ENCODE measurements at places on chromosomes 3 and 15.
A peak's percentile ranks its signal among the peaks of the same experiment; 100 is the strongest.

DNA sequence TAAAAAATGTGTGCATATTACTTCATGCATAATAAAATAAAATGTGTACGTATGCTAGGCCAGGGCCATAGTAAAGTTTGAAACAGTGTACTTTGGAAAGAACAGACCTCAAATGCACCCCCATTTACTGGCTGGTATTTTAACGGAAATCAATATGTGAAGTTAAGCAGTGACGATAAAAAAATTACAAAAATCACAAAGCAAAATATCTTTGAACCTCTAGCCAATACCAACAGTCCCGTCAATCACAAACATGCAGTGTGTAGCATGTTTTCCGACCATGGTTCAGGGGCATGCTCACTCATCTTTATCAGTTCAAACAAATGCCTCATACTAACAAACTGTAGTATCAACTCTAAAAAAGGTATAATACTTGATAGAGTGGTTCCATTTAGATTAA, 121.1 kb downstream of the TJP1 start:
- no peak for DNase-seq

DNA sequence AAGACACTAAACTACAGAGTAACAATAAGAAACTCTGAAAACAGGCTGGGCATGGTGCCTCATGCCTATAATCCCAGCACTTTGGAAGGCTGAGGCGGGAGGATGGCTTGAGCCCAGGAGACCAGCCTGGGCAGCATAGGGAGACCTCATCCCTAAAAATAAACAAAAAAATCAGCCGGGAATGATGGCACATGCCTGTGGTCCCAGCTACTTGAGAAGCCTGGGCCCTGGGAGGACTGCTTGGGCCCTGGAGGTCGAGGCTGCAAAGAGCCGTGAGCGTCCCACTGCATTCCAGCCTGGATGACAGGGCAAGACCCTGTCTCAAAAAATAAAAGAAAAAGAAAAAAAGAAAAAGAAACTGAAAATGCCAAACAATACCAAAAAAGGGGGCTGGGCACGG, 55.4 kb downstream of the TMCC1 start:
- no peak for DNase-seq

- no peak for DNase-seq
These were observed 131.2 kb upstream of the TRIM42 start for GRCh38 chr3:140546649-140547048.

- no peak for DNase-seq
These were observed 203.6 kb upstream of the MDFIC2 start for GRCh38 chr3:70516076-70516475.

GRCh38 chr3:101603184-101603583, 29.2 kb downstream of the PCNP start:
- DNase-seq = no peak

DNA sequence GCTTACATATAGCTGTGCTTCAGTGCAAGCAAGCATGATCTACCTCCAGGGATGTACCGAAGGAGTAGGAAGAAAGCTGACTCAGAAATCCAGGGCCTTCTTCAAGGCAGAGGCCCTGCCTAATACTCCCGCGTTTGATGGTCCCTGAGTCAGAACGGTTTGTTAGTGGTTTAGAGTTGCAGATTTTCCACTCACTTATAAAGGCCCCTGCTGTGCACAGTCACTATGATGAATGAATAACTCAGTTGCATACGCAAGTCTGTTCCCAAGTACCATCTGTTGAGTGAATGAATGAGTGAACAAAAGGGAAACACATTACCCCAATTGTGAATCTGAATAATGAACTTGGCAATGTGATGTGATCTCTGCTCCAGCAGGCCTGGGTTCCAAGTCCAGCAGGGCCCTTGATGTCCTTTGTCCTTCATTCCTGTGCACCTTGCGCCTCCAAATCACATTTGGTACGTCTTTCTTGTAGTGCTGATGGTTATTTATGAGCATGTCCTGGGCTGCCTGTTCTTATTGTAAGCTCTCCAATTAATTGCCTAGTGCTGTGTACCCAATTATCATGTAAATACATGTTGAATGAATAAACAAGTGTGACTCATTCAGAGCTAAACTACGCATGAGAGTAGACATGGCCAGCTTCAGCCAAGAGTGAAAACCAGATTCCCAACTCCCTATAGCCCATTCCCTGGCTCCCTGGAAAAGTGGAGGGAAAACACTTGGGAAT, 85.3 kb upstream of the LIMD1 start:
- DNase-seq = peak; percentile 60

DNA sequence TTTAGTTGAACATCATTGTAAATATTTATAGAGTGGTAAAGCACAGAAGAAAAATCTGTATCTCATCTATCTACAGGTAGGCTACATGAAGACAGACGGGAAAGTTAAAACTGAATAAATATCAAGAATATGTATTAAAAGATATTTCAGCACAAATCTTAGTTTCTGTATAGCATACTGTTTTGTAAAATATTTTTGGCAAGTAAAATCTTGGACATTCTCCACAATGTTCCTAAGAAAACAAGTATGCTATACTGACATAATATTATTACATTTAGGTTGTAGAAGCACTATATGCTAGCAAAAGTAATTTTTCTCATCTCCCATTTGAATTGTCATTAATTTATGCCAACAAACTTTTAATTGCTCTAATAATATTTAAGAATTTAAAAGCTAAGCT, 326.4 kb upstream of the ARL6 start:
- DNase-seq = no peak

GRCh38 chr3:101821503-101821902, 27.8 kb upstream of the NFKBIZ start:
- no peak for DNase-seq

DNA sequence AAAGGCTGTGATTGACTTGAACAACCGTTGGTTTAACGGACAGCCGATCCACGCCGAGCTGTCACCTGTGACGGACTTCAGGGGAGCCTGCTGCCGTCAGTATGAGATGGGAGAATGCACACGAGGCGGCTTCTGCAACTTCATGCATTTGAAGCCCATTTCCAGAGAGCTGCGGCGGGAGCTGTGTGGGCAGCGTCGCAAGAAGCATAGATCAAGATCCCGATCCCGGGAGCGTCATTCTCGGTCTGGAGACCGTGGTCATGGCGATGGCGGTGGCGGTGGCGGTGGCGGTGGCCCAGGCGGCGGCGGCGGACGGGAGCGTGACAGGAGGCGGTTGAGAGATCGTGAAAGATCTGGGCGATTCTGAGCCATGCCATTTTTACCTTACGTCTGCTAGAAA, 7.8 kb upstream of the NANOGP8 start:
- DNase-seq = no peak

DNA sequence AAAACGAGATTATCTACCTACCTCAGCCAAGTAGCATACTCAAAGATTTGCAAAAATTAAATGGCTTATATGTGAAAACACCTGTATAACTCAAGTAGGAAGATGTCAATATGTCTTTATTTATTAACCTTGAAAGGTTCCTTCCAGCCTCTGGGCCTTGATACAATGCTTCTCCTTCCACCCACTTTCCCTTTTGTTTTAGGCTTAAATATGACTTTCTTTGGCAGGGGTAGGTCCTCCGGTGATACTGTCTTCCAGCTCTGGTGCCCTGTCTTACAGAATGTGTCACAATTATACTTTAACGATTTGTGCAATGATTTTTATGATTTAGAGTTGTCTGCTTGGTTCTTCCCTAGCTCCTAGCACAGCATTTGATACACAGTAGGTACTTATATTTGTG, 4.1 kb downstream of the LINS1 start:
- no peak for DNase-seq

DNA sequence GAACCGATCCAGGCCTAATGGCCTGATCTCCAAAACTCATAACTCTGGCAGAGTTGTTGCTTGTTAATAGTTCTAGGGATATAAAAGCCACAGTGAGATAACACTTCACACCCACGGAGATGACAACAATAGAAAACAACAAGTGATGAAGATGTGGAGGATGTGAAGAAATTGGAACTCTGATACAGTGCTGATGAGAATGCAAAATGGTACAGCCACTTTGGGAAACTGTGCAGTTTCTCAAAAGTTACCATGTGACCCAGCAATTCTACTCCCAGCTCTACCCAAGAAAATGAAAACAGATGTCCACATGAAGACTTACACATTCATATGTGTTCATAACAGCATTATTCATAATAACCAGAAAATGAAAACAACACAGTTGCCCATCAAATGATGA, 3.8 kb downstream of the CMTM7 start:
- no peak for DNase-seq

DNA sequence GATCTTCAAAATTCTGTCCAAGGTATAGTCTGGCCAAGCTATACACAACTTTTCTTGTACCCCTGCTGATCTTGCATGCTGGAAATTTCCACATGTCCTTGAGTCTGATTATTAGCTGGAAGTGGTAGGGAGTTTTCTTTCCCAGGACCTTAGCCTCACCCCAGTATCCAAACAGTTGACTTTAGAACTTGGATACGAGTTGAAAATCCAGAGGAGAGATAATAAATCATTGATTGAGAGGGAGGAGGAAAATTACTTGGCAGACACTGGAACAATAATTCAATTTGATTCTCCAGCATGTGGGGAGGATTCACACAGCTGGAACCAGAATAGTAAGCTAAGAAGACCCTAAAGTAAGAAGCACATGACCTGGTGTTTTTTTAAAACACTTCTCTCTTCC, 116.4 kb downstream of the IL5RA start:
- DNase-seq = no peak

DNA sequence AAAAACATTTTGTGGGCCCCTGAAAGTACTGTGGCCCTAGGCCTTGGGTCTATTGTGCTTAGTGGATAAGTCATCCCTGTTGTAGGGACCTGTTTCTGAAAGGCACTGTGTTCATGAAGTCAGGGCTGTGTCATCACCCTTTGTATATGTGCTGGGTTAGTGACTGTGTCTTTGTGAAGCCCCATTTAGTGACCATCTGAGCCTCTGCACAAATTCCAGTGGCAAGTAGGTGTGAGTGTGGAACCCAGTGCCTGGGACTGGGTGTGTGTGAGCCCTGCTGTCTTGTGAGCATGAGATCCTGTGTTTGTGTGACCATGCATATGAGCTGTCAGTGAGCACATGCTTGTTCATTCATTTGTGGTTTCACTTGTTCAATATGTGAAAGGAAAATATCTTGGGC, 1.2 kb upstream of the HYAL1 start:
- no peak for DNase-seq

- no peak for DNase-seq
These were observed 9.2 kb downstream of the CSRNP1 start for GRCh38 chr3:39144095-39144747.

- no peak for DNase-seq
These were observed 40.3 kb upstream of the SCN5A start for GRCh38 chr3:38689774-38690173.

DNA sequence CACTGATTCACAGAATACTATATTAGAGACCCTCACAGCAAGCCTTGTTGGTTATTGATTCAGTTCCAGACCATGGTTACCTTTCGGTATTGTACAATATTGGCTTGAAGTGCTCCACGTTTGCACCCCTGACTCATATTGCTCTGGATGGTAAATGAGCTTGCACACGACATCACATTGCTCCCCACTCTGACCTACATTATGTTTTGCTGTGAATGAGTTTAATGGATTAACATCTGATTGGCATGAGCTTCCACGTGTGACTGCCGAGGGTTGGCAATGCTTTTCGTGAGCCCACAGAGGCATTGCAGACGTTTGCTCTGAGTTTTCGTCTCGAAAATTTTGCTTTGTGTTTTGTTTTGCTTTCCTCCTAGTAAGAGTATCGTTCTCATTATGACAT, 225.8 kb upstream of the ICE2 start:
- DNase-seq = no peak

DNA sequence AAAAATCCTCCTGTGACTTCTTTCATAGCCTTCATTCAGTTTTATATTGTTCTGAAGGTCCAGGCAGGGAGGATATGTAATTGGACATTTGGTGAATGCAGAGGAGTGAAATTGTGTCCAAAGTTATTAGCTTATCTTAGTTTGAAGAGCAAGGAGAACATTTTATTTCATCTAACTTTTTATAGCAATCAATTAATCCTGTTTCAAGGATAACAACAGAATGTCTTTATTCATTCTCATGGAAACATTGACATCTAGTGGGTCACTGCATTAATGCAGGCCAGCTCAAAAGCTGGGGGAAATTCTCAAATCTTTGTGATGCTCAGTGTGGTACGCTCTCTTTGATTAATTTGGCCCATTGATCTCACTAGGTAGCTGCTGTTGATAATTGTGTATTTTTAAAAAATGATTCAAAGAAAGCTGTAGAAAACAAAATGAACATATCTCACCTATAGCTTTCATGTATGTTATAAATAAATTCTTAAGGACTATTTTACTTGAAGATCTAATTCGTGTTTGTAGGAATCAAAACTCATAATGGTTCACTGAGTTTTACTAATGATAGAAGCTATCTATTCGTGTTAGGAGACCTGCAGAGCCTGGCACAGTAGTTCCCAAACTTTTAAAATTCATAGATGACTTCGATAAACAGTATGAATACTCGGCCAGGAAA, 150.8 kb upstream of the KCNMB2 start:
- DNase-seq = no peak

- DNase-seq = no peak
These were observed 11.1 kb upstream of the PTPN9 start for GRCh38 chr15:75590239-75590638.

GRCh38 chr3:12588039-12589009, 31.4 kb downstream of the MKRN2 start:
- no peak for DNase-seq

- DNase-seq = no peak
These were observed 34.9 kb downstream of the IDH2 start for GRCh38 chr15:90067181-90067952.
